Activated T-helper 1 cell treated with anti-CD3 and anti-CD28 coated beads, Interleukin-2, amount 50 U/mL, for 16 hours (primary cell): ENCODE measurements at places on chromosomes 7 and 10.

- no peak for DNase-seq
These were observed 90.4 kb upstream of the FAM171A1 start for GRCh38 chr10:15461353-15462108.

DNA sequence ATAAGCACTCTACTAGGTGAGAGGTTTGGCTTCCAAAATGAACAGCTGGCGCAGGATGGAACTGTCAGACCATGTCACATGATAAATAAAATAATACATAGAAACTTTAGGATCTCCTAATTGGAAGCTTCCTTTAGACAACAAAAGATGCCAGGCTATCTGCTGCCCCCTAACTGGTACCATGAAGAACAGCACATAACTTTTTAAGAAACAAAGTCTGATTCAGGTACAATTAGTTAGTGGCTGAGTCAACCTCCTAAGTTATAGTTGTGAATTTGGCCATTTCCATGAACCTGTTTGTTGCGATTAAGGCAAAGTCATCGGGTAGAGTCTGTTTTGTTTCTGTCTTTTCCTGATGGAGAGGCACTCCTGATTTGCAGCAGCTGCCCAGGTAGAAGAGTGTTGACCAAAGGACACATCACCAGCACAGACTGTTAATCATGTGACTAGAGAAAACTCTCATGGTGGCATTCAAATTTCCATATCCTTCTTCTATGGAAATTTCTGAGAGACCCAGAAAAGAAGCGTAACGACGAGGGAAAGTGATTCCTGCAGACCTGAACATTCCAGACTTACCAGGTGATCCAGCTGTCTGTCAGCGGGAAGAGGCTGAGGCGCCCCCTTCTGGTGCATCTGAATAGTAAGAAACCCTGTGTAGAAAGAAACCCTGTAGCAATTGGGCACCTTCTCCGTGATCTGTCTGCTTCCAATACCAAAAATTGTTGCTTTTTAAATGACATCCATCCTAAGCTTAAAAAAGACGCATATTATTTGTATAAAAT, 8.6 kb upstream of the INHBA start:
- no peak for DNase-seq

GRCh38 chr10:68106656-68107055, 2.6 kb upstream of the MYPN start:
- DNase-seq: no peak

- no peak for DNase-seq
These were observed 723 bp downstream of the PNLIPRP2 start for GRCh38 chr10:116621476-116621875.
